Activated CD4-positive, CD25-positive, alpha-beta regulatory T cell (primary cell): ENCODE measurements at places on chromosomes 7 and 10.

- DNase-seq = no peak
Observed at GRCh38 chr10:99930731-99931550, 78.8 kb downstream of the DNMBP start.

DNA sequence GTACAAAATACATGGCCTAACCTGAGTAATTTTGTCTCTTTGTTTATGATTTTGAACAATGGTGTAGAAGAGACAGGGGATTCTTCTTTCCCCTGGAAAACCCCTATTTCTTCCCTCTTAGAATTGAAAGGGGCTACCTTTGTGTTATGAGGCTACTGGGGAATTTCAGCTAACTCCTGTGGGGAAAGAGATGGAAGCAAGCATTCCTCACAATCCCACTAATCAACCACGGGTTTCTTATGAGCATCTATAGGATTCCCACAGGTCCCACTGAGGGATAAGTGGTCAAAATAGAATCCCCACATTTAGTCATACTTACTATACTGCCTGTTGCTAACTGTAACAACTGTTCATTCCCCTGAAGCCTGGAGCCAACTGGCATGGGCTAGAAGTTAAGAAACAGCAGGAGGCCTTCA lies 32.2 kb upstream of the ITGB8 start:
- no peak for DNase-seq

- DNase-seq = no peak
Observed at GRCh38 chr7:36728143-36728542, 3.8 kb upstream of the AOAH start.

GRCh38 chr10:1869861-1870260 lies 132.5 kb upstream of the ADARB2 start:
- no peak for DNase-seq

DNA sequence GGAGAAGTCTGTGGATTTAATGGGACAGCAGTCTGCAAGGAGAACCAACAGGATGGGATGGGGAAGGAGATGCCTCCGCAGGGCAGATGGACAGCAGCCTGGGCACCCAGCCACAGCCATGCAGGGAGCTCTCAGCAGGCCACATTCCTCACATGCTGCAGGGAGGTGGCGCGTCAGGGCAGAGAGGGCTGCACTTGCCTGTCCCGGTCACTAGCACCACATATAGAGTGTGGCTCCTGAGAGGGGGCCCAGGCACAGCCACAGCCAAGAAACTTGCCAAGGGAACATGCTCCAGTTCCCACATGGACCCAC lies 86.8 kb upstream of the ZMIZ1 start:
- DNase-seq = no peak

DNA sequence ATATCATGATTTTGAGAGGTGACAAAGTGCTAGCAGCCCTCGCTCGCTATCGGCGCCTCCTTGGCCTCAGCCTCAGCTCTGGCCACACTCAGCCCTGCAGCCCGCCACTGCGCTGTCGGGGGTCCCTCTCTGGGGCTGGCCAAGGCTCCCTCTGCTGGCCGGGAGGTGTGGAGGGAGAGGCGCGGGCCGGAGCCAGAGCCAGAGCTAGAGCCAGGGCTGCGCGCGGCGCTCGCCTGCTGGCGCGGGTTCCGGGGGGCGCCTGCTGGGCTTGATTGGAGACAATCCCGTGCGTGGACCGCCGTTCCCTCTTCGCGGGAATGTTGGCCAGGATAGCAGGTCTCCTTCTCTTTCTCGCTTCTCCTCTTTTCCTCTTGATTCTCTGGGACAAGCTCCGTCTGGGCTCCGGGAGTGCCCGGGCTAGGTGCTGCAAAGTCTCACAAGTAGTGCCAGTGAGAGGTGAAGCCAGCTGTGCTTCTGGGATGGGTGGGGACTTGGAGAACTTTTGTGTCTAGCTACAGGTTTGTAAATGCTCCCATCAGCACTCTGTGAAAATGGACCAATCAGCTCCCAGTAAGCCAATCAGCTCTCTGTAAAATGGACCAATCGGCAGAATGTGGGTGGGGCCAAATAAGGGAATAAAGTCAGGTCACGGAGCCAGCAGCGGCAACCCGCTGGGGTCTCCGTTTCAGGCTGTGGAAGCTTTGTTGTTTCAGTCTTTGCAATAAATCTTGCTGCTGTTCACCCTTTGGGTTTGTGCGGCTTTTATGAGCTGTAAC lies 43.4 kb upstream of the ELMO1 start:
- no peak for DNase-seq

GRCh38 chr10:69364232-69364940 lies 52.3 kb downstream of the TACR2 start:
- DNase-seq = no peak

DNA sequence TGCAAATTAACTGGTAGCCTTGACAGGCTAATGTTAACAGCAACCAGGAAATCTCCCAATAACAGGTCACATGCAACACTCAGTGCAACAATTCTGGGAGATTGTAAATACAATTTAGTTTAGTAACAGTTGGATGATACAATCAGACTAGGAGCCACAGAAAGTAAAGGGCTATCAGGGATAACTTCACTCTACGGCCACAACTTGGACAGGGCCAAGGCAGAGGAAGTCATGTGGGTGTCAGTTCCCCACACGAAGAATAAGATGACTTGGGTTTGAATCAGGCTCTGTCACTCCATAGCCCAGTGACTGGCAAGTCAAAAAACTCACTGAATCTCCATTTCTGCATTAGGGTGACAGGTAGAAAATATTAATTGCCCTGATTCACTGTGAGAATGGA lies 217.3 kb upstream of the CCDC6 start:
- no peak for DNase-seq

GRCh38 chr7:83178796-83179195 lies 16.1 kb upstream of the PCLO start:
- no peak for DNase-seq

- DNase-seq = no peak
Observed at GRCh38 chr10:124977648-124978375, 35.9 kb downstream of the ZRANB1 start.

GRCh38 chr7:151509670-151510333 lies 9.9 kb downstream of the RHEB start:
- DNase-seq = no peak

GRCh38 chr7:74290553-74290950 lies 1.3 kb downstream of the CLIP2 start:
- DNase-seq = no peak

DNA sequence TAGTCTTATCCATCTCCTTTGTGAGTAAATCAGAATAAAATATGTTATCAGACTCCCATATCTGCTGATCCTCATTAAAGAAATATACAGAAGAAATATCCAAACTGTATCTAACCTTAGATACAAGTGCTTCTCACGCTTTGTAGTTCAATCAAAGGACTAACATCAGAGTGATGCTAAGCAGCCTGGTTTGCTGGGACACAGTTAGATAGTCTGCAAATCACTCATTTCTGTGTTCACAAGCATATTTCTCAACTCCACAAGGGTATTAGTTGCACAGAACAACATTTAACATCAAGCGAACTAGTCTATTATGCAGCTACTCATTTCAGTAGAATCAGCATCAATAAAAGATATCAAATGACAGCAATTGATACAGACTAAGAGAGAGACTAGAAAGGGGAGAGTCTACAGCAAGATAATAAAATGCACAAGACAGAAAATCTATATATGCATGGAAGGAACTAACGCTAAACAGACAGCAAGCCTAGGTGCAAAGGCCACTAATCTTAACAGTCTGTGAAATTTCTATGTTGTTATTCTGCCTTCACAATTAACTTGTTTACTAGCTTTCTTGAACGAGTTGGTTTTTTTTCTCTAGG lies 30.0 kb downstream of the DNAJC12 start:
- no peak for DNase-seq

DNA sequence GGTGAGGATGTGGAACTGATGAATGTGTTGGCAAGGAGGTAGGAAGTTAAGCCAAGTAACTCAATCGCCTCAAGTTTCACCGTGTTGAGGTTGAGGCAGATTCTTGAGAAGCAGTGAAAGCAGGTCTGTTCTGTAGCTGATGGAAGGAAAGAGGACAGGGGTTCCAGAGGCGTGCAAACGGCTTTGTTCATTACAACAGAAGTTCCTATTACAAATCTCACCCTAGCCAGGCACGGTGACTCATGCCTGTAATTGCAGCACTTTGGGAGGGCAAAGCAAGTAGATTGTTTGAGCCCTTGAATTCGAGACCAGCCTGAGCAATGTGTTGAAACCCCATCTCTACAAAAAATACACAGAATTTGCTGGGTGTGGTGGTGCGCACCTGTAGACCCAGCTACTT lies 36.9 kb upstream of the PTF1A start:
- DNase-seq = no peak

- no peak for DNase-seq
Observed at GRCh38 chr7:37920849-37921805, 687 bp downstream of the EPDR1 start.
